ENCODE measurements at places on chromosomes 3 and 15.

- DNase-seq = no peak
Observed at GRCh38 chr3:43540624-43541023, 81.2 kb downstream of the ANO10 start.

- DNase-seq = no peak
Observed at GRCh38 chr15:88072598-88073390, 183.7 kb downstream of the NTRK3 start.

DNA sequence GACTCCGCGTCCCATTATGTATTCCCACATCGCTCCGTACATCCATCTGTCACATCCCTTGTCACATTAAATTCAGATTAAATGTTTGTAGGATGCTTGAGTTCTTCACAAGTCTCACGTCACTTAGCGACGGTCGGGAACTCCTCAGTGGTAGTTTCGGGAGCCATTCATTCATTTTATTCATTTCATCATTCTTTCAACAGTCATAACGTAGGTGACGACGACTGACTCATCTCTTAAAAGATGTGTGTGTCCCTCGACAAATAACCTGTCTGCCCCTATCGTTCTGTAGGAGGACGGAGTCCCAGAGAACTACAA is 272 bp upstream of the SRPRB start:
- no peak for DNase-seq

GRCh38 chr15:101396484-101397261 is 92.8 kb downstream of the PCSK6 start:
- no peak for DNase-seq

DNA sequence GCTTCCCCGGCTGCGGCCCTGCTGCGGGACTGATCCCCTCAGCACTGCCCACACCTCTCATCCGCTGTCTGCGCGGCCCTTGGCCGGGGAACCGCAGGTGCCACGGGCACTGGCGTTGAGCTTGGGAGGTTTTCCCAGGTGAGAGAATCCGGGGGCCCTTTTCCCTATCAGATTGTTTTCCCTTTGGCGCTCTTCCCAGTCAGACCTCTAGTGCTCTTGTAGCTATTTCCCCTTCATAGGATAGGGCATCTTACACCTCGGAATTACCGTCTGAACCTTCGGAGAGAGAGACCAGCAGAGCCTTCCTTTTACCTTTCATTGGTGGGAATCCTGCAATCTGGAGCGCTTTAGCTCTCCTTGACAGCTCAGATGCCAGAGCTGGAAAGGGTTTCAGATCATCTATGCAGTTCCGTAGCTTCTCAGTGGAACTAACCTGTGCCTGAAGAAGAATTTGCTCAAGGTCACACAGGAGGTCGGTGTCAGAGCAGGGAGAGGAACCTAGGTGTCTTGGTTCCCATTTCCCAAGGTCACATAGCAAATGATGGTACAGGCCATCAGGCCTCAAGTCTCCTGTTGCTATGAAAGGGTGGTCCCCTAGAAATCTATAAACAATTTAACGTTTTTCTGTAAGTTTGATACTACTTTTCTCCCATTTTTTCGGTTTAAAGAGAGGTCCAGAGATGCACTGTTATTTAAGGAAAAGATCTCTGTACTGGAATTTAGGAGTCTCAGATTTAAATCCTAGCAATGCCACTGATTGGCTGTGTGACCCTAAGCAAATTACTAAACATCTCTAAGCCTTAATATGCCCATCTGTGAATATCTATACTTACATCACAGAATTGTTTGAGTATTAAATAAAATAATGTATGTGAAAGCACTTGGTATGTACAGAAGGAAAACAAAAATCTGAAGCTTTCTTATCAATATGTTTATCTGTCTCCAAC is 916 bp downstream of the IDH3A start:
- DNase-seq = peak; percentile 67

- DNase-seq = no peak
Observed at GRCh38 chr3:35919160-35919559, 279.8 kb downstream of the ARPP21 start.

DNA sequence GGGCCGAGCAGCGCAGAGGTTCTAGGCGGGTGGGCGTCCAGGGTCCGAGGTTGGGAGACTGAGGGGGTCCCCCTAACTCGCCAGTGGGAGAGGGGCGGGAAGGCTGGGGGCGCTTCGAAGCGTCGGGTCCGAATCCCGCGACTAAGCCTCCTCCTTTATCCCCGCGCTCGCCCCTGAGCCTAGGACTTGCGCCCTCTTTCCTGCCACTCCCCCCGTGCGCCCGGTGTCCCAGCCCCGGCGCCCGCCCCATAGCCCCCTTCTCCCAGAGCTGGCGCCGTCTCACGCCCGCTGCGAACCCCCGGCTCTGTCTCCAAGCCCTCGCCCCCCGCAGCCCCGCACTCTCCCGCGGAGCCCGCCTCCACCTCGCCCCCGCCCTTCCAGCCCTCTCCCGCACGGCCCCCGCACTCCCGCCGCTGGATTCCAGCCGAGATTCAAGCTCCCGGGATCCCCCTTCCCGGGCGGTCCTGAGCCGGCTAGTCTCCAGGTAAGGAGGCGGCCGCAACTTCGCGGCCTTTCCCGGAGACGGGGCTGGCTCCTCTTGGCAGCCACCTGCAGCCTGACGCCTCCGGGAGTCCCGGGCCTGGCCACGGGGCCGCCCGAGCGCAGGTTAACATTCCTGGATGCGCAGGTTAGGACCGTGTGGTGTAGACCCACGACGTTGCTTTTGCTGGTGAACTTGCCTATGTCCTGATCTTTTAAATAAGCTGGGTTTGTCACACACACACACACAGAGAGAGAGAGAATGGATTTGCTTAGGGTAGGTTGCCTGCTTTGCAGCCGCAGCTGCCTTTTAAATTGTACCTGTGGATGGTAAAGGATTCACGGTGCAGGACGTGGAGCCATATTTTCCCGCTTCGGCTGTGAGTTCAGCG is 563 bp downstream of the PXYLP1 start:
- peak; percentile 64 for DNase-seq

DNA sequence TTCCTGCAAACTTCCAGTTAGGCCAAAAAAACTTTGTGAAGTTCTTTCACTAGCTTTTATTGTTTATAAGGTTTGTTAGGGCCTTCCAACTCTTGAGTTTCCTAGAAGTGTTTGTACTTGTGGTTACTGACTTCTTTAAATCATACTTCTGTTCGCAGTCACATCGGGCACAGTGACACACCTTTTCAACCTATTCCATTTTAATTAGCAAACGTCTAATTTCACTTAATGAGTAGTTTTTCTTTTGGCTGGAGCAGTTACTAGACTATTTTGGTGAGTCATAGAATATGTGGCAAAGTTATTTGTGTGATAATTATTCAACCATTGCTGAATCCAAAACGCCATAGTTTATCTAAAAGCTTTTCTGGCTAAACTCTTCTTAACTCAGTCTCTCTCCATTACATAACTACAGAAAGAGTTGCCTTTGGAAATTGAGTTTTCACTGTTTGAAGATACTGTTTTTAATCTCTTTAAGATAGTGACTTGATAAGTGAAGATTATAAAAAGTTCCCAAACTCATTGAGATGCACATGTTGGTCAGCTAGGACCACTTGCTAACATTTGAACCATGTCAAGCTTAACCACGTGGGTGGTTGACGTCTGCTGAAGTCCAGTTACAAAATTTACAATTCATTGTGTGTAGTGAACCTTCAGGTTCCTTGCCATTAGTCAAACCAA is 21.5 kb downstream of the CNOT10 start:
- no peak for DNase-seq

DNA sequence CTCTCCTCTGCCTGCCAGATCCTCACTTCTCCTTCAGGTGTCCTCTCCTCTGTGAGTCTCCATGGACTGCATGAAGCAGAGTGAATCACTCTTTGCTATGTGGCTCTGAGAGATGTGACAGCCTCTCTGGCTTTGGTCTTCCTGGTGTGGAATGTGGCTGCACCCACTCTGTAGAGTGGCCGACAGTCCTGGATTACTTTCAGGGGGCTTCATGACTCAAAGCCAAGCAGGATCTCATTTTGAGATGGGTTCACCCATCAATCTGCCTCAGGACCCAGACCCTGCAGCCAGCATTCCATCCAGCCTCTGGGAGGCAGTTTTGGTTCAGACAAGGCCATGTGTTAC is 221.9 kb upstream of the LYSMD4 start:
- DNase-seq = no peak

- peak; percentile 79 for DNase-seq
Observed at GRCh38 chr15:67715170-67715569, 110.1 kb upstream of the SKOR1 start.

Data from NCI-H69 (cell line).